ENCODE measurements at places on chromosomes 6 and 20.

DNA sequence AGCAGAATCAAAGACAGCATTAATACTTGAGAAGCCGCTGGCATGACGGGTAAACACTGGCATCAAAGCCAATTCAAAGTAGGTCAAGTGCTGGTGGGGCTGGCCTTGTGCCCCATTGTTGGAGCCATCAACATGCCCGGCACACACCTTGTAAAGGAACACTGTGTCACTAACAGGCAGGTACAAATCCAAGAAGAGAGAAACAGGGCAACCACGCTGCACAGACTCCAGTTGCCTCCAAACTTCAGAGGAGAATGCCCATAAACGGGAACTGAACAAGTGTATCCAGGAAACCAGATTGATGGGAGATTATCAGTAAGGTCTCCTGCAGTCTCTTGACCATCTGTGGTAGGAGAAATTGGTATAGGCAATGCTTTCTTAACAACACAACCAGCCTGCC lies 127.0 kb upstream of the STXBP5 start:
- no peak for DNase-seq

DNA sequence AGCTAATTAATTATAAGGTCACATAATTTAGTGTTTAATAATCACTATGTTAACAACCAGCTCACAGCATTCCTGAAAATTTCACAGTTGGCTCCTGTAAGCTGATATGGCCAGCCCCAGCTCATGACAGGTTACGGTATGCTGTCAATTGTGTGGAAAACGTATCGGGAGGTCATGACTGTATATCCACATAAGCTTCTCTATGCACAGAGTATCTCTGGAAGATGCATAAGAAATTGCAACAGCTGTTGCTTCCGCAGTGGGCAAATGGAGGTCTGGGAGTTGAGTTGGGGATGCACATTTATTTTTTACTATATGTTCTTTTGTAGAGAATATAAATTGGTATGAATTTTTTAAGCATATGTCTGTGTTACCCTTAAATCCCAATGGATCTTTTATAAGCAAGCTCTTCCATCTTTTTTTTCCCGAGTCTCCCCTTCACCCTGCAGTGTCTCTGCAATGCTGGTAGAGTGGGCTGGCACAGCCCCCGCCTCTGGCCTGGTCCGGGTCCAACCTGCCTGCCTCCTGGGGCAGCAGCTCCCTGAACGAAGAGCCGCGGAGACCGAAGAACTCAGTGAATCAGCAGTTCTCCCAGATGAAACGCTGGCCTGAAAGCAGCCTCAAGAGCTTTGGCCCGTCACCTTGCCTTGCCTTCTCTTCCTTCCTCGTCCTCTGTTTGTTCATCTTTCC lies 139.9 kb upstream of the CDYL start:
- DNase-seq: no peak

- no peak for DNase-seq
Observed at GRCh38 chr20:9838035-9838377, 870 bp downstream of the PAK5 start.

- no peak for DNase-seq
Observed at GRCh38 chr20:63461104-63461763, 11.2 kb downstream of the KCNQ2 start.

GRCh38 chr6:165231177-165231576 lies 78.2 kb downstream of the C6orf118 start:
- no peak for DNase-seq

- no peak for DNase-seq
Observed at GRCh38 chr20:5748246-5748645, 2.0 kb upstream of the SHLD1 start.

DNA sequence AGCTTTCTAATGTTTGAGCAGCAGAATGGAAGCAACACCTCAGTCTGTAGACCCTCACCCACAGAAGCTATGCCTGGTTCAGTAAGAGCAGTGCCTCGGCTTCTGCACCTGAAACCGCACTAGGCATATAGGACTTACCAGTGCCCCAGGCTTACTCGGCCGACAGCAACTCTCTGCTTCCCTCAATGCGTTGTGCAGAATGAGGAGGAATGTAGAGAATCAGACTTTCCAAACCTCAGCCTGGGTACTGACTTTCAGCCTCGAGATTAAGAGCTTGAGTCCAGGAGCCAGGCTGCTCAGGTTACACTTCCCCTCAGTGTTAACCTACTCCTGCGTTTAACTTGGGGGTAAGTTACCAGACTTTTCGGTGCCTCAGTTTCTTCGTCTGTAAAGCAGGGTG lies 8.6 kb downstream of the EYA2 start:
- no peak for DNase-seq

- DNase-seq: no peak
Observed at GRCh38 chr20:14259689-14260088, 77.7 kb downstream of the FLRT3 start.

DNA sequence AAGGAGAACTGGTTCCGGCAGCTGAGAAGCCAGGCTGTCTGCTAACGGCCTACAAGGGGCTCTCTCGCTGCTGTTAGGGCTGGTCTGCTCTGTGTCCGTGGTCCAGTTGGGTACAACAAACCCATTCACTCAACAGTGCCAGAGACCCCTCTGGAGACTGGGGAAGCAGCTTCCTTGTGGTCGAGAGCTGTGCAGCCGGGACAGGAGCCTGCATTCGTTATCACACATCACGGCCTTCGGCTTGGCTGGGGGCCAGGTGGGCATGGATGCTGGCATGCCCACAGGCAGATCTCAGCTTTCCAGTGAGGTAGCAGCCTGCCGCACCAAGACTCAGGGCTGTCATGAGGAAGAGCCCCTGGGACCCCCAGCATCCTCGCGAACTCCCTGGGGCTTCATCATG lies 124.7 kb downstream of the PREX1 start:
- no peak for DNase-seq

- no peak for DNase-seq
Observed at GRCh38 chr6:43940071-43940392, 170.0 kb downstream of the VEGFA start.

- DNase-seq: no peak
Observed at GRCh38 chr20:4912380-4913142, 88.7 kb downstream of the SLC23A2 start.

DNA sequence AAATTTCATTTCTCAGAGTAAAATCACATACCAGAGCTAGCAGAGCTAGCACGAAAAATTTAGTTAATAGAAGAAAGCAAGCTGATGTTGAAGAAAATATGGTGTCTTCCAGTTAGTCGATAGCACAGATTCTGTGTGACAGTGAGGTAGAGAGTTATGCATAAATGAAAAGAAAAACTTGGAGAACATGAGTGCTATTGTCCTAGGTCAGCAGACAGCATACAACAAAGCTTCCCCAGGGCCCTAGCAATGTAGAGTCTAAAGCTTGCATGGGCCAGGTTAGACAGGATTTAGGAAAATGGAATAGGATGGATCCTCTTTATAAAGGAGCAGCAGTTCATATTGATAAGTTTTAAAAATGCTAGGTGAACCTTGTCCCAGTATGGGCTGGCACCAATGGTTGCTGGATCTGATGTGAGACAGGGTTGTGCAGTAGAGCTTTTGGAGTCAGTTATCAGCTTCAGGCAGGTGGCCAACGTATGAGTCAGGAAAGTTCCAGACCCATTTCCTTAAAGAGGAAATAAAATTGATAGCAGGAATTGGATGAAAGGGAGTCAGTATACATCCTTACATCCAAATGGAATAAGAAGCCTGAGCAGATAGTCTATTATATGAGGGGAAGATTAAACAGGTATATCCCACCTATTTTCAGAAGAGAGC lies 277.2 kb downstream of the FRK start:
- peak; percentile 64 for DNase-seq

- DNase-seq: no peak
Observed at GRCh38 chr6:89792881-89793280, 26.7 kb downstream of the MDN1 start.
